CD4-positive, alpha-beta T cell treated with Interleukin-4 for 1 hour (primary cell): ENCODE measurements at places on chromosomes 2 and 18.

- DNase-seq, result no peak
Observed at GRCh38 chr18:59298871-59299270, 19.6 kb downstream of the CPLX4 start.

DNA sequence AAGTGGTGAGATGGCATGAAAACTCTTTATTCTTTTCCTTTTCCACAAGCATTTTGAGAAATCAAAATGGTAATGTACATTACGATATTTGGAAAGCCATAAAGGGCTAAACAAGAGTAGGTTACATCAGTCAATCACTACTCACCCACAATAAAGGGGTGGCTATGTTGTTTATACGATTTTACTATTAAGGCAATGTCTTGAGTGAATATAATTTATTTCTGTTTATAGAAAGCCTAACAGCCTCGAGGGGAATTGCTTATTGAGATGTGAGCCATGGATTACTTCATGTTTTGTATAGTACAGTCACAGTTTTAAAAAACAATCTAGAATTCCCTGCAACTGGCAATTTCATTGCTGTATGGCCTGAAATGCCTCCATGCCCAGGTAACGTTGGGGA, 237.5 kb upstream of the RBBP8 start:
- DNase-seq, result no peak

- no peak for DNase-seq
Observed at GRCh38 chr2:6650311-6650710, 215.4 kb downstream of the CMPK2 start.

DNA sequence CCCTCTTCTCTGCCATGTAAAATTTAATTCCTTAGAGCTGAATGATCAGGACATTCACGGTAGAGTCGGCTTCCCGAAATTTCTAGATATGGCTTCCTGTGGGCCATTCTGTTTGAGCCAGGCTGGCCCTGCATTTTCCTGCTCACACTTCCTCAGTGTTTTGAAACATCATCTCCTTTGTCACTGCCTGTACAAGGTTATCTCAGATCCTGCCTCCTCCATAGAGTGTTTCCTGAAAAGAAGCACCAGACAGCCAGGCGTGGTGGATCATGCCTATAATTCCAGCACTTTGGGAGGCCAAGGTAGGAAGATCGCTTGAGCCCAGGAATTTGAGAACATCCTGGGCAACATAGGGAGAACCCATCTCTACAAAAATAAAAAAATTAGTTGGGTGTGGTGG, 43.6 kb downstream of the GRHL1 start:
- DNase-seq, result no peak

- no peak for DNase-seq
Observed at GRCh38 chr2:19158896-19159295, 199.5 kb downstream of the OSR1 start.

- DNase-seq, result no peak
Observed at GRCh38 chr2:226839951-226840350, 4.1 kb downstream of the RHBDD1 start.

GRCh38 chr2:238784671-238785527, 63.0 kb upstream of the TWIST2 start:
- peak; percentile 34 for DNase-seq

GRCh38 chr18:62187543-62188510, 772 bp downstream of the RELCH start:
- DNase-seq, result peak; percentile 21

- DNase-seq, result no peak
Observed at GRCh38 chr2:218691234-218691633, 19.3 kb downstream of the STK36 start.

- no peak for DNase-seq
Observed at GRCh38 chr2:22950431-22950830, 434.5 kb upstream of the KLHL29 start.

GRCh38 chr2:223084873-223085272, 32.9 kb downstream of the KCNE4 start:
- DNase-seq, result no peak

- DNase-seq, result no peak
Observed at GRCh38 chr2:11930211-11930761, 183.9 kb downstream of the LPIN1 start.

DNA sequence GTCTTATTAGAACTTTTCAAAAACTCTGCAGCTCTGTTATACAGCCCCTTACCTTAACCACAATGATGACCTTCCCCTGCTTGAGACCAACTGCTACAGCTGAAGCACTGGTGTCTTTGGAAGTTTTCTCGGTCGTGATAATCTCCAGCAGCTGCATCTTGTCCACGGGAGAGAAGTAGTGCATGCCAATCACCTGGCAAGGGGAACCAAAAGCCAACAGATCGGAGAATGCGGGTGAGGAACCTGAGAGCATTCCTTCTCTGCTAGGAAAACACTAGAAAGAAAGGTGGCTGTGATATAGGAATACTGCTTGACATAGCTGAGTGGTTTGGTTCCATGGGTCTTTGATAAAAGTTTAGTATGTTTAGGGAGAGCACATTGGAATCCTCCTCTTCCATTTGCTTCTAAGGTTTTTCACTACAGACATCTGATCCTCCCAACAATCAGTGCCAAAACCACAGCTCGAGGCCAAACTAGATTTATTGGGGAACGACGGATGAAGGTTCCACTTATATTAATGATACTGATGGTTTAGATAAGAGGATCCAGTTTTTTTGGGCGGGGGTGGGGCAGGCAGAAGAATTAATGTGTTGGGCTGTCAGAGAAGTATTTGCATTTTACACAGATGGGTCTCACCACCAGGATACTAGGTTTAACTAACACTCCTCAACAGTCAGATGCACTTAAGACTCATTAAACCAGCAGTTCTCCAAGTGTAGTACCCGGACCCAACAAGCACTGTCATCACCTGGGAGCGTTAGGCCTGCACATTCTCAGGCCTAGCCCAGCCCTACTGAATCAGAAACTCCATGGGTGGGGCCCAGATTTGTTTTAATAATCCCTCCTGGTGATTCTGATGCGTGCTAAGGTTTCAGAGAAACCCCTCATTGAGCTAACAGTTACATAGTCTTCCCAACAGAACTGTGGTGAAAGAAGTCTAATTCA, 22.4 kb downstream of the GAREM2 start:
- DNase-seq, result no peak

DNA sequence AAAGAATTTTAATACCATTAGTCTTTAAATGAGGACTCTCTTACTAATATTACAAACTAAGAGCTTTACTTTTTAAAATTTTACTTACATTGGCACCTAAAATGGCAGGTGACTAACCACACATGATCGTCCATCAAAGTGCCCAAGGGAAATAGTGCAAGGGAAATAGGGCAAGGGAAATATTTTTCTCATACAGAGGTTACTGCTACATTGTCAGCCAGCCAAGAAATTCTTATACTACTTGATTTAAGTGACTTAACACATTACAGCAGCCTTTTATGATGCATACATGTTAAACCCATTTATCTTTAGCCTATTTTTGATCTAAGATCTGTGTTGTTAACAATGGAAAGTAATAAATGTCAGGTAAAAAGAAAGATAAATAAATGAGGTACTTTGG, 587.2 kb upstream of the PKDCC start:
- DNase-seq, result no peak

GRCh38 chr2:45909677-45910191, 258.3 kb downstream of the PRKCE start:
- DNase-seq, result peak; percentile 62

DNA sequence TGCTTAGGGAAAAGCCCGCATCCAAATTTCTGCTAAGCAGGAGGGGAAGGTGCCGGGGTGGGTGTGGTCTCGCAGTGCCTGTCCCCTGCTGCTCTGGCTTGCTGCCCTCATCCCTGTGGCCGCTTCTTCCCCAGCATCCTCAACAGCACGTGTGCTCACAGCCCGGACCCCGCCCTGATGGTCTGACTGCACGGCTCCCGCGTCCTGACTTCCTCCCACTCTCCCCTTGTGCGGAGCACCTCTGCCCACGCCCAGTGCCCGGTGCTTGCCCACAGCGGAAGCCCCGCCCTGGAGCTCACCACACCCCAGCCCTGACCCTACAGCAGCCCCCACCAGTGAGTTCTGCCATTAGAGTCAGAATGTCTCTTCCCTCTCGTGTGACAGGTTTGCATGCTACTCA, 277.9 kb downstream of the NDUFA10 start:
- no peak for DNase-seq

GRCh38 chr2:190912726-190913125, 32.1 kb downstream of the GLS start:
- DNase-seq, result no peak

DNA sequence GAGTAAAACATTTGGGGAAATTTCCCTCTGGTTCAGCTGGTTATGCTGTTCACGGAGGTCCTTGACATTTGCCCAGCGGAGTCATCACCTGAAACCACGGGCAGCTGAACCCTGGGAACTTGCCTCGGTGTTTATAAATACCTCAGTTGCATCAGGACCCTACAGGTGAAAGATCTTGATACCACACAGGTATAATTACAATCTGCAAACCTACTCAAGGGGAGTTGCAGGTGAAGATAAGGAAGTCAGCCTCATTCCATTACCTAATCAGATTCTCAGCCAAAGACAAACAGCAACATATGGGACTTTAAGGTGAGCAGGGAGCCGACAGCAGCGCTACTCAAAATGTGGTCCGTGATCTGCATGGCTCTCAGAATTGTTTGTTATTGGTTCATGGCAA, 37.0 kb upstream of the ATIC start:
- DNase-seq, result no peak

DNA sequence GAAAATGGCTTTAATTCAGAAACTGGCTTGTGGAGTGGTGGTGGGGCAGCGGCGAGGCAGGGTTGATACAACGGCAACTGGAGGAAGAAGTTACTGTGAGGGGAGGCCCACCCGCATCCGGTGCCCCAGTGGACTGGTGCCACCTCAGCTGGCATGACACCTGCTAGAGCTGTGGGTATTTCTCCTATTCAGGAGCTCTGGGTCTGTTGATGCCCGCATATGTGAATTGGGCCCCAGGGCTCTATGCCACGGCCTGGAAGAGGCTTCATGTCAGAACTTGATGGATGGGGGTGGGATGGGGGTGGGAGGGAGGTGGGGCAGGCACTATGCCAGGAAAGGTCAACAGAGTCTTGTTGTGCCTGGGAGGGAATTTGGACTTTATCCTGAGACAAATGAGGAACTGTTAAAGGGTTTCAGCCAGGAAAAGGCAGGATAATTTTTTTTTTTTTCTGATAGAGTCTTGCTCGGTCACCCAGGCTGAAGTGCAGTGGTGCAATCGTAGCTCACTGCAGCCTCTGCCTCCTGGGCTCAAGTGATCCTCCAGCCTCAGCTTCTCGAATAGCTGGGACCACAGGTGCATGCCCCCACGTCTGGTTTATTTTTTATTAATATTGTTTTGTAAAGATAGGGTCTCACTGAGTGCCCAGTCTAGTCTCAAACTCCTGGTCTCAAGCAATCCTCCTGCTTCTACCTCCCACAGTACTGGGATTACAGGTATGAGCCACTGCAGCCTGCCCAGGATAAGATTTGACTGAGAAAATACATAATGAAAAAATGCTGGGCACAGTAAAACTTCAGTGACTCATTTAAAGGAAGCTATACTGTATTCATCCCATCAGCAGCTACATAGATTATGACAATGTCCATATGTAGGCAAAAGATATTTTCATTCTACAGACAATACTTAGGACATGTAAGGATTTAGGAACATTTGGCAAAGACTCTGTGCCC, 52.6 kb downstream of the SH2D6 start:
- no peak for DNase-seq

DNA sequence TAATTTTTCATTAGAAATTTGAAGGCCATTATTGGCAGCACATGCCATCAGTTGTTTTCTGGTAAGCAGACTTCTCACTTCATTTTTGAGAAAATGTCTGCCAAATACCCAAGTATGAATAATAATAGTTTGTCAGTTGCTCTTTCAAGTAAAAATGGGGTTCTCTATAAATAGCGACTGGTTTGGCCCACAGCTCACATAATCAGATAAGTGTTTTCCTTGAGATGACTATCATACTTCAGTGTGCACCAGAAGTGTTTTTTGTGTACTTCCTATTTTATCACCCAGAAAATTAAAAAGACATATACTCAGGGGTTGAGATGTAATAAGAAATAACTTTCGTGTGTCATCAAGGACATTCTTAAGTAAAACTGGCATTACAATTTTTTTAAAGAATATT, 147.1 kb downstream of the PHLPP1 start:
- no peak for DNase-seq

DNA sequence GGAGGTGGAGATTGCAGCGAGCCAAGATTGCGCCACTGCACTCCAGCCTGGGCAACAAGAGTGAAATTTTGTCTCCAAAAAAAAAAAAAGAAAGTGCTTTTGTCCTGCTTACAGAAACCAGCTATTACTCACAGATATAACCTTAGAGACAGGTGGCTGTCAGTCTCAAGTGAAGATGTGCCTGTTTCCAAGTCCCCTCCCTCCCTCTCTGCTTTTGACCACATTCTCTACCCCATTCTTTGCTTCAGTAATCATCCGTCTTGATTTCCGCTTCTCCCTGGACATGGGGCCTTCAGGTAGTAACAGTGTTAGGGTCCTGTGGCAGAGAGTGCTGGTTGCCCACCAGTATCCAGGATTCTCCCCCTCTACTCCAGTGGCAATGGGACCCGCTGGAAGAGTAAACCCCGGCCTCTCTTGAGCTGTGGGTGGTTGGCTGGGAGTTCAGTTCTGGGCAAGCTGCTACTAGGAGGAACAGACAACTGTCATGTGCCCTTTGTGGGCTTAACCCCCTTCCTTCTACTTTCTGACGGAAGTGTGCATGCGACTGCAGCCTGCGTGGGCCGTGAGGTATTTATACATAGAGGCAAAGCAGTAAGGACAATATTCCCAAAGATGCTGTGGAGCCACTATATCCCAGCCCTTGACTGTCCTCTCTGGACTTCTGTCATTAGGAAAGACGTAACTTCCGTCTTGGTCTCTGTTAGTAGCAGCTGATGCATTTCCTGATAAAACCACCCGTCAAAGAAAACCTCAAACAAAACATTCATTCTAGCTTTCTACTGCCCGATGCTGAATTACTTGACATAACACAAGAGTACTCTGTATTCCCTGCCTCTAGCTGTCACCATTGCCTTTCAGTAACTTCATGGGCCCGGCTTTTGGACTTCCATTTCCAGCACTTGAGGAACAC, 17.8 kb downstream of the PDCL3 start:
- DNase-seq, result peak; percentile 78

DNA sequence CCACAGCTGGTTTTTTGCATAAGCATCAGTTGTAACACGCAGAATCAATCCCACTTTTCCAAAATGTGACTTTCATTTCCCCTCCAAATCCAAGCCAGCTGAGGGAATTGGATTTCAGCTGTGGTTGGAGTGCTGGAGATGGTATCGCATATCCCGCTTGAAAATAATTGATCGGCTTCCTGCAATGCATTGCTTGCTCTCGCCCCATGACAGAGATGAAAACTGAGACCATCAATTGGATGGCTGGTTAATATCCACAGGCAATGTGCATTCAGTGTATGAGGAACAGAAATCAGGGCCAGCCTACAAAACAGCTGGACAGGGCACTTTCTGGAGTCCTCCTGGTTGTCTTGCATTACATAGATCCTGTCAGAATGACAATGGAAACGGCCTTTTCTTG, 135.3 kb downstream of the MAIP1 start:
- no peak for DNase-seq

- DNase-seq, result no peak
Observed at GRCh38 chr2:73890301-73891092, 2.3 kb upstream of the ACTG2 start.

GRCh38 chr2:144003460-144004075, 516.4 kb downstream of the ZEB2 start:
- no peak for DNase-seq

- no peak for DNase-seq
Observed at GRCh38 chr2:218354045-218354444, 2.6 kb upstream of the CATIP start.
